Small intestine (tissue), 16 donors: ENCODE measurements at places on chromosomes 1 and 21.

DNA sequence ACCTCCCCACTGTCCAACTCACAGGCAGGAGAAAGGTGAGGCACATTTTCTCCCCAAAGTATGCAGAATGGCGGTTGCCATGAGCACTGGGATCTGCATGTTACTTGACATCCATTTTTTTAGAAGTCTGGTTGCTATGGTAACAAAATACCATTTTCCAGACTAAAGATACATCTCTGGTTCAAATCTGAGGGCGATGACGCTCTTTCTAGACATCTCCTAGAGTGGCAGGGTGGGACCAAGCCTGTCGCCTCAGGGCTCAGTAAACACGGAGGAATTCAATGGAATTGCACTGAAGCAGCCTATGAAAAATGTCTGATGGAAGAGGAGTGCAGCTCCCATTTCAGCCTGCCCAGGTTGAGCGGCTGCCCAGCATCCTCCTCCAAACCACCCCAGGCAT is 21.5 kb upstream of the FAM43B start:
- DNase-seq = no peak

- no peak for DNase-seq
Measured at GRCh38 chr1:211800925-211801607, 29.5 kb downstream of the LPGAT1 start.

DNA sequence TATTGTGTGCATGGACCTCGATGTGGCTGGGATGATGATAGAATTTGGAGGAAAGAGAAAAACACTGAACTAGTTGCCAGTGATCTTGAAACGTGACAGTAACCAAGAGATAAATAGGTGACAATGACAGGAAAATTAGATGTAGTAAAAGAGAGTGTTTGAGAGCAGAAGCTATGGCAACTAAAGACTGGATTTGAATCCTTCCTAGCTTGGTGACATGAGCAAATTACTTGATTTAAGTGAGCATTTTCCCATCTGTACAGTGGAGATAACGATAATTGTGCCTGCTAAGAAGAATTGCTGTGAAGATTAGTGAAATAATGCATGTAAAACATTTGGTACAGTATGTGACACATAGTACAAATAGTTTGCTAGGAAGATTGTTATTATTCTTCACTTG is 12.7 kb downstream of the TTC3 start:
- DNase-seq = no peak

DNA sequence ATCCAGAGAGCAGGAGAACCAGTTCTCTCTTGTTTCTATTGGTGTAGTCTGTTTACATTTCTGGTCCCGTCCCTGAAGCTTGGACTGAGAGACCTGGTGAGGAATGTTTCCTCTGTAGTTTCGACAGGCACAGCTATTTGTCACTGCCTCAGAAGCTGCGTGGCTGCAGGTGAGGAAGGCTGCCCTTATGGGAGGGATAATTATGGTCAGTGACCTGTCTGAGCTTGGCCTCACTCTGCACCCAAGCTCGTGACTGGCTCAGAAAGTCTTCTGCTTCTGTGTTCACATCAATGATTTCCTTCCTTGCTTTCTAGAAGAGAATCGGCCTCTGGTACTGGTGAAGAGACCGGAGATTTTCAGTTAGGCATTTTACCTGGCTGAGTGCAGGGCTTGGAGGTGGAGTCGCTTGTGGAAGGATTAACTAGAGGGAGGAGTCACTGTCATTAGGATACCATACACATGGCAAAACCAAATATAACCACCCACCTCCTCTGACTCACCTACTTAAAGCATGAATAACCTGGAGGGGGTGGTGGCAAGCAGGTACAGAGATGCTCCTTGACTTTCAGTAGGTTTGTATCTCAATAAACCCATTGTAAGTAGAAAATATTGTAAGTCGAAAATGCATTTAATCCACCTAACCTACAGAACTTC is 19.9 kb upstream of the WDR26 start:
- peak; percentile 85 for DNase-seq

DNA sequence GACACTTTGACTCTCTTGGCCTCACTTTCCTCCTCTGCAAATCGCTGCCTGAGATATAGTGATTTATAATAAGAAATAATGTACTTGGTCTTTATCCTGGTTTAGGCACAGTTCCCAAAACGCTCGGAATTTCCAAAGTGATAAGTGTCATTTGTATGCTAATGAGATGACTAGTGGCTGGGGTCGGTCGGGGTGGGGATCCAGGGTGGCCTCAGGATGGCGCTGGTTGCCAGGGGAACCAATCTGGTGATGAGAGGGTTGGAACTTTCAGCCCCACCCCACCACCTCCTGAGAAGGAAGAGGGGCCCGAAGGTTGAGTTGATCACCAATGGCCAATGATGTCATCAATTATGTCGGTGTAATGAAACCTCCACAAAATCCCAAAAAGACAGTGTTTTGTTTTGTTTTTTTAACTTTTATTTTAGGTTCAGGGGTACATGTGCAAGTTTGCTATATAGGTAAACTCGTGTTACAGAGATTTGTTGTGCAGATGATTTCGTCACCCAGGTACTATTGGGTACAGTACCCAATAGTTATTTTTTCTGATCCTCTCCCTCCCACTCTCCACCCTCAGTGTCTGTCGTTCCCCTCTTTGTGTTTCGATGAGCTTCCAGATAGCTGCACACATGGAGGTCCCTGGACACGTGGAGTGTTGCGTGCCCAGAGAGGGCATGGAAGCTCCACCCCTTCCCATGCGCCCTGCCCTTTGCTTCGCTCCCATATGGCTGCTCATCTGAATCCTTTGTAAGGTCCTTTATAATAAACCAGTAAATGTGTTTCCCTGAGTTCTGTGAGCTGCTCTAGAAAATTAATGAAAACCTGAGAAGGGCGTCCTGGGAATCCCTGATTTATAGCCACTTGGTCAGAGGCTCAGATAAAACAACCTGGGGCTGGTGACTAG is 97.2 kb downstream of the KCNN3 start:
- DNase-seq = no peak

DNA sequence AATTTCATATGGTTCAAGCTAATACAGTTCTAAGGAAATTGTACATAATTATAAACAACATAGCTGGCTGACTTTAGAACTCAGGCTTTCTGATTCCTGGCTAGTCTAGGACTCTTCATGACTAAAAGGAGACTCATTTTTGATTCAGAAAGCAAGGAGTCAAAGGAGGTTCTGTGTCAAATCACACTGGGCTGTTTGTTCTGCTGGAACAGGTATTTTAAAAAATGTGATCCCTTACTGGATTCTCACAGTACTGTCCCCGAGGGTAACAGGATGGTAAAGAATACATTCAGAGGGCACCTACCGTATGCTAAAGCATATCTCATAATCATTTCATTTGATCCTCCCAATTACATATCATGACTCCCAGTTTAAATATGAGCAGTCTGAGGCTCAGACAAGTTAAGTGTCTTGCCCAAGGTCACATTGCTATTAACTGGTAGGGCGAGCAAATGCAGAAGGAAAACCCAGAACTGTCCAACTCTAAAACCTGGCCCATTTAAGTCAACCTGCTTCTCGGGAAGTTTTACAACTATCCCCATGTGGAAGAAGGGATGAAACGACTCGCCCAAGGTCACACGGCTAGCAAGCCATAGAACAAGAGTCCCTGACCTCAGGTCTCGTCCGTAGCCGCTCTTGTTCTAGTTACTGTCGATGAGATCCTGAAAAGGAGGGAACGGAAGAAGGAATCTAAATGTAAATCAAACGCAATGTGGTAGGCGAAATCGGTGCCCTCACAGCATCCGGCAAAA is 675 bp downstream of the MYSM1 start:
- peak; percentile 44 for DNase-seq

DNA sequence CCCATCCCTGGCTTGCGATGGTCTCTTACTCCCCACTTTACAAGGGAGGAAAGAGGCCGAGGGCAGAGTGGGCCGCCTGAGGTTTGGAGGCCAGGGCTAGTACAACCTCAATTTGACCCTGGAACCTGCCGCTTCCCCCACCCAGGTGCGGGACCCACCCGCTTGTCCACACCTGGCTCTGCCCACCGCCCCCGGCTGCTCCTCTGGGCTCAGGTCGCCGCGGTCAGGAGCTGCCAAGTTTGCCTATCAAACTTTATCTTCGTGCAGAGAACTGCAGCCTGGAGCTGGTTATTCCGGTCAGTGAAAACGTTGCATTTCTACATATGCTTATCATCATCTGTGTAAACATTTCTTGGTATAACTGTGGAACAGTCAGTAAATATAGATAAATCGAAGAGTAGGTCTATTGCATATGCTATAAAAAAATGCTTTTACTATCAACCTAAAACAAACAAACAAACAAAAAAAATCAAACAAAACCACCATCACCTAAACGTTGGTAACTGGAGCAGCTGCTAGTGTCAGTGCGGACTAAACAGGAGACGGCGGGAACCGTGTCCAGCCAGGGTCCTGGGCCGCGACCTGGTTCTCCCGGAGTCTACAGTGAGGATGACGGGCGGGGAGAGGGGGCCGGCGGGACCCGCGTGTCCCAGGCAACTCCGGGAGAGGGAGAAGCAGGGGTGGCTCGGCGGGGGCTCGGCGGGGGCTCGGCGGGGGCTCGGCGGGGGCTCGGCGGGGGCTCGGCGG is 906 bp upstream of the ADARB1 start:
- peak; percentile 8 for DNase-seq

GRCh38 chr1:73820843-73821242 is 377.1 kb downstream of the LRRIQ3 start:
- no peak for DNase-seq

DNA sequence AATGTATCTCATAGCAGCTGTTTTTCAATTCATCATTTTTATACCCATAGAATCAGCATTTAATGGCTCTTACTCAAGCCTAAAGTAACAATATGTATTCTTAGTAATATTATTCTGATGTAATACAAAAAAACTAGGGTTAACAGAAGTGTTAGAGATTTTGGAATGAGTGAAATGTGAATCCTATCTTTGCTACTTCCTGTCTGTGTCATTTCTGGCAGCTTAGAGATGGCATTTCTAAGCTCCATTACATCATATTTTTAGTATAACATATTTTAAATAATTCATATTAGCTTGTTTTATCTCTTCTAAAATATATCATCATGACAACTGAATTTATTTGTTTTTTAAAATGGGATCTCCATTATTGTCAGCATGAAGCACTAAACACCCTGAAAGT is 90.2 kb downstream of the LRRC7 start:
- DNase-seq = no peak

DNA sequence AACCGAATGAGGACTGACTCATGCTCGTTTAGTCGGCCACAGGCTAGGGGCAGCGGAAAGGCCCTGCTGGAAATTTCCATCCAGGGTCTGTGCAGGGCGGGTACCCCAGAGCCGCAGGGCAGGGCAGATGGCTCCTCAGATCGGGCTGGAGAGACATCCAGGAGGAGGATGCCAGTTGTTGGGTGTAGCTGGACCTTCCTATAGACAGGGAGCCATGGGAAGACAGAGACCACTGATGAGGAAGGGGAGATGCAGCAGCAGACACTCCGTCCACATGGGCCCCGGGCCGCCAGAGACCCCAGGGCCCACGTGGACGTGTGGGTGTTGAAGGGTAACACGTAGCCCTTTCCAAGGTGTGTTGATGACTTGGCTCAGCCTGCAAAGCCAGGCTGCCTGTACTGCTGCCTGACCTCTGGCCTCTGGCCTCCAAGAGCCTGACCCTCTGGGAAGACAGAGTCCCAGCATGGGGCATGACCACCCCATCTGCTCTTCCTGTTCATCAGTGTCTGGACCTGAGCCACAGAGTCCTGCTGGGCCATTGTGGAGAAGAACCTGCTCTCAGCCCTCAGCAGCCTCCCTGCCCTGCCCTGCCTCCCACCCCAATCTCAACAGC is 4.8 kb downstream of the GNG4 start:
- no peak for DNase-seq

GRCh38 chr1:156658496-156658895 is 16.6 kb downstream of the BCAN start:
- no peak for DNase-seq

GRCh38 chr1:17156108-17156507 is 36.9 kb upstream of the PADI2 start:
- no peak for DNase-seq
